Naive thymus-derived CD4-positive, alpha-beta T cell (primary cell): ENCODE measurements at places on chromosomes 2 and 18. TPM values are rescaled to one million over a fixed set of nuclear protein-coding genes. Genes with fewer than 3 reads are reported as not detected.

DNA sequence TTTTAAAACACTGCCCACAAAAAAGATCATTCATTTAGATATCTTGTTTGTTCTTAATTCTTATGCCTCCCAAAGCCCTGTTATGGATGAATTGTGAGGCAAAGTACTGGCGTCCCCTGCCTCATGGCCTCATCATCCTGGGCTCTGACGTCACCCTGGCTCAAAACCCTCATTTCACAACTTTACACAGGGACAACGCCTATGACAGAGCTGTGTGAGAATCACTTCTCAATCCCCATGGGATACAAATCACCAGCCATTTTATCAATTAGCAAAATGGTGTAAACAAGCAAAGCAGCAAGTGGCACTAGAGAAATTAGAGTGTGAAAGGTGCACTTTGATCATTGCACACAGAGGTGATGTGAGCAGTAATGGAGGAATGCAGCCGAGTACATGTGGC, 16.6 kb downstream of the FHOD3 start:
- DNase-seq: no peak

DNA sequence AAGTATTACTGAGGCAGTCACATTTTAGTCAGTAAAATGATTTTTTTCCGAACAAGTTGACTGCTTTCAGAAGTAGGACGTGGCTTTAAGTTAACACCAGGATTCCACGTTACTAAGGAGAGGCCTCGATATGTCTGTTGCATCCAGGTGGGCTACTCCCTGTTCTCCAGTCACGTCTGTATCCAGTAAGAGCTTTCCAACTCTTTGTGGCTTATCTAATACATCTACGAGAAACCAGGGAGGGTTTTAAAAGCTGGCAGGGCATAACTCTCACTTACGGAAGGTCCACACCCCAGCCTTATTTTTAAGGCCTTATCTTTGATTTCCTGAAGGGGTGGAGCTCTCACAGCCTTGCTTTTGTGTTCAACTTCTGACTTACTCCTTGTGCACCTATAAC, 99.2 kb downstream of the SLC8A1 start:
- DNase-seq: no peak

- no peak for DNase-seq
Observed at GRCh38 chr2:68846091-68846490, 25.1 kb downstream of the BMP10 start.

DNA sequence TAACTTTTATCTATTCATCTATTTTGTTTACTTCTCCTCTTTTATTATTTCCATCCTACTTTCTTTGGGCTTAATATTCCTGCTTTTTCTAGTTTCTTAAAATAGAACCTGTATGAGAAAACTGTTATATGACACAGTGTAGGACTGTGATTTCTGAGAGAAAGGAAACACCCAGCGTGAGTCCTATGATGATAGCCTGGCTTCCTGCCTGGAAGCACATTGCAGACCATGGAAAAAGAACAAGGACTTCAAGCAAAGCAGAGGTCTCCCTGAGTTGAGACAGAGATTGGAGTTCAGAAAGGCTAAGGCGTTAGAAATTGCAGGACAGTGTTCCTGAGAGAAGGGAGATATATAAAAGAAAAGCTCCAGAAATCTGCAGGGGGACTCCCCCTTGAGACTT, 7.8 kb downstream of the RBM44 start:
- DNase-seq: no peak

DNA sequence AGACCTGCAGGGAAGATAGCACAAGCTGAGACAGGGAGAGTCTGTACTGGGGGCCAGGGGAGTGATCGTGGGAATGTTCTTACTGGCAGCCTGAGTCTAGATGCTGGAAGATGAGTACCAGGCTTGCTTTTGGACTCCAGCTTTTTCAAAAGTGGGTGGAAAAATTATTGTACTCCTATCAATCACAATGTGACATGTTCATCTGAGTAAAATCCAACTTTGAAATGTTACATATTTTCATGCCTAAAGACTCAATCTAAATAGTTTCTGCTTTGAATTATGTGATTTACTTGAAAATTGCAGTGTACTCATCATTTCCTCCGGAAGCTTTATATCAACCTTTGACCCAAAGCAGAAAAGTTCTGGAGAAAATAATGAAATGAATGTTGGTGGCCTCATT, 49.7 kb upstream of the ST3GAL5 start:
- DNase-seq: no peak

DNA sequence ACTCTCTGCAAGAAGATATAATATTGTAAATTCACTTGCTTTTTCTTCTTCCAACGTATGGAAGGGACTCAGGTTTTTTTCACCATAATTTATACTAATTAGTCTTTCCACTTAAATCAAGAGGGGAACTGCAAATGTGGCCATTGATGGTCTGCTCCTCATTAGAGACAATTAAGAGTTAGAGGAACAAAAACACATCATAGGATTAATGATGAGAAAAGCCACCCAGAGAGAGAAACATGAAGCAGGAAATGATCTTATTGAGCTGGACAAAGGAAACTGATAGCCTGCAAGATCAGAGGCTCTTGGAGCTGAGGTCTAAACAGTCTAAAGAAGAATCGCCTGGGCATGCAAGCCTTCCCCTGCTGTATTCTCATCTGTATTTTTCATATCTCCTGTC, 151.2 kb upstream of the NRP2 start:
- no peak for DNase-seq

GRCh38 chr2:226031647-226032501, 632.4 kb downstream of the NYAP2 start:
- no peak for DNase-seq

RHOB gene
- 11.7 TPM for total RNA-seq

GPR155 gene
- 25.0 and 26.0 TPM in 2 replicates for total RNA-seq
